ENCODE measurements at places on chromosomes 4 and X.

GRCh38 chr4:155787113-155787710 is 28.4 kb downstream of the GUCY1B1 start:
- peak; percentile 25 for DNase-seq

DNA sequence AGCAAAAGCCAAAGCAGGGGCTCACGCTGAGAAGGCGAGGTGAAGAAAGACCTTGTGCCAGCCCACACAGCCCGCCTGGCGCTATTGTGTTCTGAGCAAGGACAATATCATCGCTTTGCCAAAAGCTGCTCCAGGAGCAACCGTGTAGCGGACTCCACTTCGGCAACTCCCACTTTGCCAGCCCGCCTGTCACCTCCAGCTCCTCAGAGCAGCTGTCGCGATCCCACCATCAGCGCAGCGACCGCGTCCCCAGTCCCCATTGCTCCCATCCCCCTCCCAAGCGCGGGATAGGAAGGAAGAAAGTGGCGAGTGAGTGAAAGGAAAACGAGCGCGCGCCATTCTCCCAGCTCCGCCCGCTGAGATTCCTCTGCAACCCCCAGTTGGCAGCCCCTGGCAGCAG is 759 bp downstream of the ZC4H2 start:
- DNase-seq, result no peak

DNA sequence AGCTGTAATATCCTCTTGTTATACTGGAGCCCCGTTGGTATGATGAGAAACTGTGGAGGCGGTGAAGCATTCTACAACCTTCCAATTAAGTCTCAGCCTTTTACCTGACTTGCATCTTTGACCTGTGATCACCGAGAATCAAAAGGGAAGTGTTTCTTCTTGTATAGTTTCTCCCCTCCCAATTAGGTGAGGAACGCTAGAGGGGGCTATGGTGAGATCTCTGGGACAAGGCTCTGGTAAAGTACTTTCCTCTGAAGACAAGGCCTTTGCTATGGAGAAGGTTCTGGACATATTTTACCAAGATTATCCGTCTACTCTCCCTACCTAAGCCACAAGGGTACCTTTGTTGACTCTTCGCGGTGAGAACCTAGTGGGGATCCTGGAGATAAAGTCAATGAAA is 111.3 kb downstream of the CBLL2 start:
- DNase-seq, result no peak

- no peak for DNase-seq
These were observed 104.1 kb downstream of the PALLD start for GRCh38 chr4:168600796-168601583.

- DNase-seq, result no peak
These were observed 510.4 kb downstream of the TRIML1 start for GRCh38 chr4:188649635-188650034.

GRCh38 chr4:110702326-110702725 is 79.4 kb upstream of the PITX2 start:
- DNase-seq, result no peak

DNA sequence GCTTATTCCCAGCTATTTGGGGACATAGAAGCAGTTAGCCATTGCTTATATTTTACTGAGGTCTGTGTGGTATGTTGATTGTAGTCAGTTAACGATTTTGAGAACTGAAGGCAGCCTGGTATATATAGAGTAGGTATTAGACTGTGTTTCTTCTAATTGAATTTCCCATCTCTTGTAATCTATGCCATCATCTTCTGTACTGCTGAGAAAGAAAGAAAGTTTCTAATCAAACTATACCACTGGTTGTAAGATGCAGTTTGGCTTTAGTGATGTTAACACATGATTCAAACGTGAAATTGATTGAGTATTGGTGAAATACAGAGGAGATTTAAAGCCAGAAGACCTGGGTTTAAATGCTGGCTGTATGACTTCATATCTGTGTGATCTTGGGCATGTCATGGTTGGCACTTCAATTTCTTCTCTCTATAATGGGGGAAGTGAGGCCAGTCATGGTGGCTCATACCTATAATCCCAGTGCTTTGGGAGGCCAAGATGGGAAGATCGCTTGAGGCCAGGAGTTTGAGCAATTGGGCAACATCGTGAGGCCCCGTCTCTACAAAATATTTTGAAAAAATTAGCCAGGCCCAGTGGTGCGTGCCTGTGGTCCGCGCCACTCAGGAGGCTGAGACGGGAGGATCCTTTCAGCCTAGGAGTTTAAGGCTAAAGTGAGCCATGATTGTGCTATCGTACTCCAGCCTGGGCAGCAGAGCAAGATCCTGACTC is 11.6 kb downstream of the HTT start:
- no peak for DNase-seq

- DNase-seq, result no peak
These were observed 9.2 kb upstream of the RNF150 start for GRCh38 chr4:141142423-141142822.

- no peak for DNase-seq
These were observed 84.6 kb upstream of the PACRGL start for GRCh38 chr4:20615486-20616260.

DNA sequence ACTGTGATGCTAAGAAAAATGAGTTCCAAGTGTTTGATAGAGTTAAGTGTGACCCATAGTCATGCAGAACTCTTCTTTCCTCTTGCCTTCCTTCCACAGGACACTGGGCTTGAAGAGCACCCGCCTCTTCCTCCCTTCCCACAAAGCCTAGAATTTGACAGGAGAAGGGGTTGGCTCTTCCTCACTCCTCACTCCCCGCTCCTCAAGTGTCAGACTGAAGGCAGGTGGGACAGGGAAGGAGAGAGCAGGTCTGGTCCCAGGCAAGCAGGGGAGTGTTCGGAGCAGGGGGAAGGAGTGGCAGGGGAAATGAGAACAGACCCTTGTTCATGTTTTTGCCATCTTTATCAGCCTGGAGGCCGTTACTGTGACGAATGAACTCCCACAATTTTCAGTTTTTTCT is 10.7 kb downstream of the MAGED2 start:
- DNase-seq, result no peak

- DNase-seq, result peak; percentile 5
These were observed 55.0 kb downstream of the FAM53A start for GRCh38 chr4:1628892-1629698.

GRCh38 chrX:129875669-129876068 is 30.3 kb upstream of the UTP14A start:
- DNase-seq, result no peak

- DNase-seq, result no peak
These were observed 477.8 kb downstream of the ANKRD50 start for GRCh38 chr4:124234771-124235170.

GRCh38 chrX:138745196-138745595 is 33.7 kb upstream of the FGF13 start:
- no peak for DNase-seq

GRCh38 chrX:129659861-129660260 is 5.1 kb upstream of the APLN start:
- no peak for DNase-seq

- DNase-seq, result no peak
These were observed 367.3 kb upstream of the FGF13 start for GRCh38 chrX:139078761-139079280.

- no peak for DNase-seq
These were observed 412 bp downstream of the SLC10A3 start for GRCh38 chrX:154490021-154490413.

GRCh38 chrX:75522565-75523431 is at the start of gene ZDHHC15:
Gene ZDHHC15 (minus strand): TSS chrX:75523037. CDS start chrX:75523024, 13 bp downstream.
- DNase-seq, result no peak

GRCh38 chr4:2289955-2290333 is 28.0 kb upstream of the MXD4 start:
- DNase-seq, result no peak

GRCh38 chr4:134505511-134505910 is 303.9 kb upstream of the PABPC4L start:
- DNase-seq, result no peak

- DNase-seq, result no peak
These were observed 20.3 kb upstream of the ABCG2 start for GRCh38 chr4:88178626-88179231.

GRCh38 chr4:6093671-6094070 is 75.4 kb upstream of the C4orf50 start:
- DNase-seq, result no peak

- no peak for DNase-seq
These were observed 156.8 kb upstream of the MAB21L2 start for GRCh38 chr4:150425161-150425560.

DNA sequence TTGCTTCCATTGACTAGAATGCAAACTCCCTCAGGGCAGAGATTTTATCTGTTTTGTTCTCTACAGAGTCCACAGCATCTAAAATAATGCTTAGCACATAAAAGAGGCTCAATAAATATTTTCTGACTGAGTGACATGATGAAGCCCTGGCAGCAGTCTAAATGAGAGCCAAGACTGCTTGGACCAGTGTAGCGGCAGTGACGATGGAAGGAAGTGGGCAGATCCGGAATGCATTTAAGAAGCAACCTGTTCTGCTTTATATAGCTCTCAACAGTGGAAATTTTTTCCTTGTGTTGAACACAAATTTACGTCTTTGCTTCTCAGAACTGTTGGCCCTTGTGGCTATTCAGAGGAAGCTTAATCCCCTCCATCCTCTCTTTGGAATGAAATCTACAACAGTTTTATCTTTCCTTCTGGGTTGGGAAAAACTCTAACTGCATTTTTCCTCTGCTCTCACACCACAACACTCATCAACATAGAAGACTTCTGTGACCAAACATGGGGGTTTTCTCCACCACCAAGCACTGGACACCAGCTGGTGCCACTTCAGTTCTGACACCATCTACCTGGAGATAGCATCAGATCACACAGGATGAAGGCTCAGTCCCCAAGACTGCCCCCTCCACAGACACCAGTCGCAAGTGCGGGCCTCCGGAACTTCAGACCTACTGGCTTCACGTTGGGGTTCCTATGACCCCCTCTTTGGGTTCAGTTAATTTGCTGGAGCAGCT is 7.0 kb upstream of the BEND4 start:
- DNase-seq, result no peak

Data from Panc1 (cell line).